ENCODE measurements at places on chromosomes 5 and 9.

- no peak for DNase-seq
Measured at GRCh38 chr5:154593071-154593470, 115.0 kb upstream of the HAND1 start.

DNA sequence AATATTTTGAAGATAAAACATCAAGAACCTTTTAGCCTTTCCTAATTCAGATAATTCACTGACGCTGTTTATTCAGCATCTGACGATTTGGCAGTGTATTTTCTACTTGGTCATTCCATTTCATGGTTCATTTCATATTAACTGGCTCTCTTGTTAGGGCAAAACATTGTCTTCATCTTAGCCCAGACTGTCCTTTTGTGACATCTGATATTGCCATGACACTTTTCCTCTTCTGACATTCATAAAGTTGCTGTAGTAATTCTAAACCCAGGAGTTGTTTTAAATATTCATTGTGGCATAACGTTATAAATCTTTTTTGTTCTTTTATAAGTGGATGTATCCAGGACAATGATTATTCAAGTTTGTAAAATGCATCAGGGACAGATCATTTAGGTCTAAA is 1.8 kb downstream of the SCAMP1 start:
- DNase-seq: no peak

DNA sequence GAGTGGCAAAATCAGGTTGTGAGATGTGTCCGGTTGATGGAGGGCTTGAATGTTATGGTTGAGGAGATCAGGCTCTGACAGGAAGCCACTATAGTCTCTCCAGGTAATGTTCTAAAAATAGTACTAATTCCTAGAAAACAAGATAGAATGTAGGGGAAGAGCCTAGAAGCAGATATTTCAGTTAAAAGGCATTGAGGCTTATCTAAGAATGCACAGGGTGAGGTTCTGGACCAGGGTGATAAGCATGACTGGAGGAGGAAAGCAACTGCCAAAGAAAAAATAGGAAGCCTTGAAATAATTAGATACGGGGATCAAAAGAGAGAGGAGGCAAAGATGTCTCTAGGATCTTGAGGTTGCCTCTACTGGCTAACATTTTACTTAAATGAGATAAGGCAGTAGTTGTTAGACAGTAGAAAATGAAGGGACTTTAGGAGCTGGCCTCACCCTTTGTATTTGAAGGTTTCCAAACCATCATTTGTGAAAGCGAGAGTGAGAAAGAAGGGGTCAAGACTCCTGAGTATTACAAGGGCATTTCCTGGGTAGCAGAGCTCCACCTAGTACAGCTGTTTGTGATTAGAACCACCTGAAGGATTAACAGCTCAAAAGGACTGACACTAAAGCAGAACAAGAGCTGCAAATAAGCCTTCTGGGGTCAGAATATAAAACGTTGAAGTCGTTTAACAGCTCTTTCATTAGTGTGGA is 15.4 kb upstream of the ARL15 start:
- DNase-seq: no peak

GRCh38 chr9:38024036-38024681 is 44.9 kb downstream of the SHB start:
- peak; percentile 67 for DNase-seq

- DNase-seq: no peak
Measured at GRCh38 chr5:84370176-84370575, 14.5 kb downstream of the EDIL3 start.

DNA sequence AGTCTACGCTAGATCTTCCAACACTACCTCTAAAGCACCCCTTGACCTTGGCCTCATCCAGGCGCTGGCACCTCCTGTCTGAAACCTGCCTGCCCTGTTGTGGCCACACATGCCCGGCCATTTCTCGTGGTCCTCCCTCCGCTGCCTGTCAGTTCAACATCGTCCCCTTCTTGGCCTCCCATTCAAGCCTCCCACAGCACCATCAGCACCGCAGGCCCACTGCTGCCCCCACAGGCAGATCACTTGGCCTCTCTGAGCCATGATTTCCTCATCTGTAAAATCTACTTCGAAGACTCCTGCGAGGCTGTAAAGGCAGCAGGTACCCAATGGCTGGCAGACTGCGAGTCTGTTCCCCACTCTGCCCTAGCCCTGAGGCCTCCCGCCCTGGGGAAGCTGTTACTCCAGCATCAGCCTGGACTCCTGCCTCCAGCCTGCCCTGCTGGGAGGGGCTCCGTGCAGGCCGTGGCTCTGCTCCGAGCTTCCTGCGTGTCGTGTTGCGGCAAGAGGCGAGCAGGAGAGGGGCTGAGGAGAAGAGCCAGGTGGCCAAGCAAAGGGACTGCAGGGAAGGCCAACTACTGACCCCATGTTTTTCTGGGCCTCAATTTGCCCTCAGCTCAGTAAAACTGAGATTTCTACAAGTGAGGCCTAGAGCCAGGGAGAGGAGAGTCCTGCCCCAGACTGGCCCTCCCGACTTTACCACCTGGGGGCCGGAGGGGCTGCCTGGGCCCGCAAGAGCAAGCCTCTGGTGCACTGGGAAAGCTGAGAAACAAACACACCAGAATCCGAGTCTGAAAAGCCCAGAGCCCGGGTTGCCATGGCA is 70.5 kb upstream of the LRRTM2 start:
- no peak for DNase-seq

DNA sequence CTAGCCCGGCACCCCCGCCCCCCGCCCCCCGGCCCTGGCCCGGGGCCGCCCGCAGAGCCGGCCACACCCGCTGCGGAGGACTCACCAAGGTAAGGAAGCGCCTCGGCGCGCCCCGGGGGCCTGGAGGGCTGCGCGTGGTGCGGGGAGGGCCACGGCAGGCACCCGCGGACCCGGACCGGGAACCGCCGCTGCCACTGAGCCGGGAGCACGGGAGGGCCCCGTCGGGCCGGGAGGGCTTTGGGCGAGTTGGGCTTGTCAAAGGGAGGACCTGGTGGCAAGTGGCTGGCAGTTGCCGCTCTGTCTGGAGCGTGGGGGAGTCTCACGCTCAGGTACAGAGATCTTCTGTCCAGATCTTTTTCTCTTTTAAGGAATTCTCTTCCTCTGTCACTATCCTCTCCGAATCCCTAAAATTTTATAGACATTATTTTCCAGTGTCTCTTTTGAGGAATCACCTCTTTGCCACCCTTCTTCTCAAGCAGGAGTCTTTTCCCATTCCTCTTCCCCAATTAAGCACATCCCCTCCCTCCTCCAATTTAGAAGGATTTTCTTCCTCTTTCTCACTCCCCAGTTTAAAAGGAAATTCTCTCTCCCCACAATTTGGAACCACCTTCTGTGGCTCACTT is 11.3 kb upstream of the LHX2 start:
- DNase-seq: peak; percentile 55

- no peak for DNase-seq
Measured at GRCh38 chr9:88781628-88782391, 209.5 kb upstream of the S1PR3 start.

DNA sequence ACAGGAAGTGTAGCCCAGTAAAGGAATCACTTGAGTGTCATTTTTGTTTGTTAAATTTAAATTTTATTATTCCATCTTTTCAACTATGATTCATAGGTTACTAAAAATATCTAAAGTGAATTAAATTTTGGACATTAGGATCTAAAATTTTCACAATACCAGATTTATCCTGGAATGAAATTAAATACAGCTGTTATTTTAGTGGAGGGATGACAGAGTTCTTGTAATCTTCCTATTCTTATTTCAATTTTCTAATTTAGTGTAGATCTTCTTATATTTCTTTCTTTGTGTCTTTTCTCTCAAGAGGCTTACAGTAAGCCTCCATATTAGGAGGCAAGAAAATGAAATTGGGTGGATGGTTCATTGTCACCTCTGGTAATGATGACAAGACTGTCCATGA is 167.9 kb upstream of the TNC start:
- no peak for DNase-seq

GRCh38 chr9:22079873-22080341 is 70.8 kb upstream of the CDKN2B start:
- DNase-seq: no peak

DNA sequence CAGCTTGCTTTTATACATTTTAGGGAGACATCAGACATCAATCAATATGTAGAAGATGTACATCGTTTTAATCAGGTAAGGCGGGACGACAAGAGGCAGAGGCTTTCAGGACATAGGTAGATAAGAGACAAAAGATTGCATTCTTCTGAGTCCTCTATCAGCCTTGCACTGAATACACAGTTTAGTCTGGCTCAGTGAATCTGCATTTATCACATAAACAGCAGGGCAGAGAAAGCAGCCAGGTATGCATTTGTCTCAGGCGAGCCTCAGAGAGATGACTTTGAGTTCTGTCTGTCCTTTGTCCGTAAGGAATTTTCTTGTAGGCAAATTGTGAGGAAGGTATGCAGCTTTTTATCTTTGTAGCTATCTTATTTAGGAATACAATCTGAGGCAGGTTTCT is 202.8 kb upstream of the TAS2R1 start:
- no peak for DNase-seq

- DNase-seq: no peak
Measured at GRCh38 chr9:91799113-91799744, 150.8 kb downstream of the ROR2 start.

DNA sequence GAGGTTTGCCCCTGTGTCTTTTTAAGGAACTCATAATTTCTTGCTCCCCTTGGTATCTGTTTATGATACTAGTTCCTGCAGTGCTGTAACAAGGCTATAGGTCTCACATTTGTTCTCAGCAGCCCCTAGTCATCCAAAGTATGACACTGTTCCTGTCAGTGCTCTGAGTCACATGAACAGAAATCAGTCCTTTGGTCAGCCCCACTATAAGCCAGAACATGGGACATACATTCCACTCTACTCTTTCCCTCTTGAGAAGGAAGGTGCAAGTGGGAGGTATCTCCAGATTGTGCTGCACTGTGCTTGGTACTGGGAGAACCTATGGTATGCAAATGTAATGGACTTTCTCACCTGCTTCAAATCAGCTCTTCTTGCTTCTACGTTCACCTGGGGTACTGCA is 87.0 kb downstream of the IARS1 start:
- no peak for DNase-seq

GRCh38 chr5:174625591-174626350 is 98.6 kb upstream of the MSX2 start:
- DNase-seq: no peak

DNA sequence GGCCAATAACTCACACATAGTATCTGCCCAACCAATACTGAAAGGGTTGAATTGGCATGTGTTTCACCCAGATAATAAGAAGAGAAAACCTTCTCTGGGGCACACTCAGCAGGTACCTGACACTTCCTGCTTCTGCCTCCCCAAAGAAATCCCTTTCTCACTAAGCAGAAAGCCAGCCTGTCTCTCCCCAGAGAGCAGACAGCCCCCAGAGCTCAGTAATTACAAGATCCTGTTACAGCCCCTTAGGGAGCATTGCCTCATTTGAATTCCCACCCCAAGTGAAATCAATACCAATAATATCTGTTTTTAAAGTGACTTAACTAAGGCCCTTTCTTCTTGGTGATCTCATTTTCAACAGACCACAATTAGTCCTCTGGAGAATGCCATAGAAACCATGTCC is 38.5 kb upstream of the FOXI1 start:
- DNase-seq: no peak

DNA sequence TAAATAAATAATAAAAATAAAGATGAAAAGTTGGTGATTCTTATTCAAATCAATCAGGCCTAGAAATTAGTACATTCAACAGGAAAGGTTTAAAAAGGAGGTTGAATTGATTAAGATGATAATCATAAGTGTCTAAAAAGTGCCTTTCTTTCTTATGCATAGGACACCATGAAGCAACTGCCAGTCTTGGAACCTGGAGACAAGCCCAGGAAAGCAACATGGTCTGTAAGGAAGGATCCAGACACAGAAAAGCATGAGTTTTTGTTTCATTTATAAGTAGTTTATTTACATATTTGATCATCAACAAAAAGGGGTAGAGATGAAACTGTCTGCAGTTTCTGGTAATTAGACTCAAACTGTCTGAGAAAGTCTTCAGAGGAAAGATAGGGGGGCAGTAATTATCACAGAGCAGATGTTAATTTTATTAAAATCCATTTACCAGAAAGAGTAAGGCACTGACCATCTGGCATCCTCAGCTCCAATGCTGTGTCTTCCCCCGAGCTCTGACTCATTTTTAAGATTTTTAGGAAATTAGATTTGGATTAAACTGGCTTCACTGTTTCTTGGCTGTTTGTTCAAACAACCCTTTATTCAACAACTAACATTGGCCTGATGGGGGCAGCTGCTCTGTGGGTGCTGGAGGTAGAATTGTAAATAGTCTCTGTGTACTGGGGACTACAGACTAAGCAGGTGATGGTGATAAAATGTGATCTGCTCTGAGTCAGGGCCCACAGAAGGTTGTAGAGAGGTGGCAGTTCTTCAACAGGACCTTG is 2.7 kb downstream of the RABEPK start:
- DNase-seq: peak; percentile 13

- DNase-seq: no peak
Measured at GRCh38 chr9:129263836-129264235, 85.8 kb upstream of the IER5L start.

DNA sequence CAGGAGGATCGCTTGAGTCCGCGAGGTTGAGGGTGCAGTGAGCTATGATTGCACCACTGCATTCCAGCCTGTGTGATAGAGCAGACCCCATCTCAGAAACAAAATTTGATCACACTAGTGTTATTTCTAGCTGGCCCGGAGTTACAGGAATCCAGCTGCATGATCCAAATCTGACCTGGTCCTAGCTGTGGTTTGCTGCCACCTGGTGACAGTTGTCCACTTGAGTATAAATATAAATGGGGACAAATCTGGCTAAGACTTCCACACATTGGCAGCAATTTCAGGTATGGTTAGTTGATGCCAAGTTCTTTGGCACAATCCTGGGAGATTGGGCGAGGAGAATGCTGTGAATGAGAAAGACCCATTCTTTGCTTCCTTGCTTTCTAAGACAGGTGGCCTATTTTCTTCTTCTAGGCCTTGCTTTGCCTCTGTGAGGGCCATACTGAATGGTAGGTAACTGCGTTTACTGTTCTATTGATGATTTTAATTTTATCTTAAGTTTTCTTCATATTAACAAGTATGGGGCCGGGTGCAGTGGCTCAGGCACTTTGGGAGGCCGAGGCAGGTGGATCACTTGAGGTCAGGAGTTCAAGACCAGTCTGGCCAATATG is 35.4 kb downstream of the UBE2R2 start:
- DNase-seq: peak; percentile 45

DNA sequence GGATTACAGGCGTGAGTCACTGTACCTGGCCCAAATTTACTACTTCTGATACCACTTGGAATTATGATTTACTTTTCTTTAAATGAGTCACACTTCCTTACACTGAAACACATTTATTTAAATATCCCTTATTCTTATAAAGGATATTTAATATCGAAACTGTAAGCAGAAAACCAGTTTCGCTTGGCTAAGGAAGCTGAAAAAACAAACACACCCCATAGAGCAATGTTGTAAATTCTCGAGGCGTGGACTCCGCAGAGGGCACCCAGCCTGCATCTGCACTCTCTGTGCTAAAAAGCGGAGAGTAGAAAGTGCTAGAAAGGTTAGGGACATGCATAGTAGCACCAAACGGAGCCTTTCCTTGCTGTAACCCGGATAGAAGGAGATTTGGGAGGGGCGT is 86.5 kb downstream of the HMCN2 start:
- no peak for DNase-seq

- no peak for DNase-seq
Measured at GRCh38 chr5:137584262-137584661, 85.1 kb upstream of the SPOCK1 start.

- DNase-seq: no peak
Measured at GRCh38 chr9:10875752-10876151, 262.9 kb upstream of the PTPRD start.
